ENCODE measurements at places on chromosomes 1 and 21.

- no peaks in the 10 kb centered on the region for H3K36me3 ChIP-seq
- no peak for DNase-seq
- no peak overlapping the region for H3K4me3 ChIP-seq
- no peaks in the 10 kb centered on the region for H3K4me1 ChIP-seq
- H3K27ac ChIP-seq, result no peak overlapping the region
Observed at GRCh38 chr1:25673962-25674806, 57.6 kb downstream of the MAN1C1 start.

- H3K27ac ChIP-seq, result no peak overlapping the region
- H3K27me3 ChIP-seq, result no peaks in the 10 kb centered on the region
- H3K36me3 ChIP-seq, result no peaks in the 10 kb centered on the region
- peaks cover 21% of the 10 kb centered on the region for H3K4me1 ChIP-seq
- no peak for DNase-seq
Observed at GRCh38 chr1:161511018-161511755, 5.9 kb downstream of the FCGR2A start.

GRCh38 chr1:18817795-18818435, 41.5 kb downstream of the TAS1R2 start:
- H3K4me1 ChIP-seq, result no peaks in the 10 kb centered on the region
- peaks cover 8% of the 10 kb centered on the region for H3K27me3 ChIP-seq
- H3K36me3 ChIP-seq, result no peaks in the 10 kb centered on the region

GRCh38 chr1:47209725-47210325, 20.0 kb upstream of the PDZK1IP1 start:
- H3K4me3 ChIP-seq, result no peak overlapping the region
- H3K27ac ChIP-seq, result no peak overlapping the region
- no peaks in the 10 kb centered on the region for H3K36me3 ChIP-seq

DNA sequence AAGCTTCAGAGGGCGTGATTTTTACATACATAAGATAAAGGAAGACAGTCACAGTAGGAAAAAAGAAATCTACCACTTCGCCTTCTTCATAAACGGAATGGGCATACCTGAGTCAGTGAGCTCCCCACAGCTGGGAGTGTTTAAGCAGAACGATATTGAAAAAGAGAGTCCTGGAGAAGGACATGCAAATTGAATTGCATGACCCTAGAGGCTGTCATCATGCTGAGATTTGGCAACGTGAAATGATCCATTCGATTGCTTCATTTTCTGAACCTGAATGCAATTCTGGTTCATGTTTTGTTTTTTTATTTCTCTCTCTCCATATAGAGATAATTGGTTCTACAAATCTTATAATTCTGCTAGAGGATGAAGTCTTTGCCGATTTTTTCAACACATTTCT, 3.7 kb downstream of the RGSL1 start:
- peak; percentile 12 for DNase-seq
- no peak overlapping the region for H3K4me3 ChIP-seq
- H3K36me3 ChIP-seq, result no peaks in the 10 kb centered on the region
- H3K27me3 ChIP-seq, result peaks cover 18% of the 10 kb centered on the region
- H3K4me1 ChIP-seq, result no peaks in the 10 kb centered on the region
- no peak overlapping the region for H3K27ac ChIP-seq

DNA sequence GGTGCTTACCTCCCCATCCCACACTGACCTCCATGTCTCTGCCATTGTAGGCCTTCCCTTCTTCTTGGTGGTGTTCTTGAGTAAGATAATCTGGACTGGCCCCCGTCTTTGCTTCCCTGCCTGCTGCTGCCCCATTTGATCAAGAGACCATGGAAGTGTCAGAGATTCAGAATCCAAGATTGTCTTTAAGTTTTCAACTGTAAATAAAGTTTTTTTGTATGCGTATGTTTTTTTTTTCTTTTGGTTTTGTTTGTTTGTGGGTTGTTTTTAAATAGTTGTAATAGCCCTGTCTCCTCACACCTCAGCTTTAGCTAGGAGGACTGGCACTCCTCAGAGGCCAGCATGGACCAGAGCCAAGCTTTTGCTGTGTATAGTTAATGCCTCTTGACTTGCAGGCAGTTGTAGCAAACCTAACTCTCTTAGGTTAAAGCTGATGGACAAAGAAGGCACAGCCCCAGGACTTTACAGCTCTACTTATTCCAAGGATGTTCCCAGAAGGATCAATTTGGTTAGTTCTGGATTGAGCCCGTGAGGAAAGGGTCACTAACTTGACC, 5.6 kb upstream of the YBX1 start:
- peaks cover 4% of the 10 kb centered on the region for H3K36me3 ChIP-seq
- H3K27ac ChIP-seq, result no peak overlapping the region
- peaks cover 22% of the 10 kb centered on the region for H3K4me1 ChIP-seq
- no peaks in the 10 kb centered on the region for H3K27me3 ChIP-seq
- no peak for DNase-seq

GRCh38 chr1:30403726-30404125, 319.7 kb downstream of the MATN1 start:
- H3K4me1 ChIP-seq, result peaks cover 9% of the 10 kb centered on the region
- H3K36me3 ChIP-seq, result no peaks in the 10 kb centered on the region
- H3K27me3 ChIP-seq, result peaks cover 4% of the 10 kb centered on the region
- no peak overlapping the region for H3K4me3 ChIP-seq
- DNase-seq, result no peak

- DNase-seq, result no peak
- H3K4me1 ChIP-seq, result peaks cover 10% of the 10 kb centered on the region
- H3K36me3 ChIP-seq, result no peaks in the 10 kb centered on the region
- no peak overlapping the region for H3K27ac ChIP-seq
- no peaks in the 10 kb centered on the region for H3K27me3 ChIP-seq
Observed at GRCh38 chr1:168686666-168687065, 42.3 kb downstream of the DPT start.

- H3K27me3 ChIP-seq, result no peaks in the 10 kb centered on the region
- H3K4me1 ChIP-seq, result no peaks in the 10 kb centered on the region
- no peak for DNase-seq
- no peak overlapping the region for H3K4me3 ChIP-seq
- no peaks in the 10 kb centered on the region for H3K36me3 ChIP-seq
Observed at GRCh38 chr21:40531431-40532110, 315.4 kb downstream of the DSCAM start.

GRCh38 chr1:6771441-6771769, 13.8 kb upstream of the CAMTA1 start:
- H3K4me1 ChIP-seq, result peaks cover 23% of the 10 kb centered on the region
- no peak overlapping the region for H3K27ac ChIP-seq
- H3K36me3 ChIP-seq, result no peaks in the 10 kb centered on the region
- no peaks in the 10 kb centered on the region for H3K27me3 ChIP-seq
- DNase-seq, result no peak

DNA sequence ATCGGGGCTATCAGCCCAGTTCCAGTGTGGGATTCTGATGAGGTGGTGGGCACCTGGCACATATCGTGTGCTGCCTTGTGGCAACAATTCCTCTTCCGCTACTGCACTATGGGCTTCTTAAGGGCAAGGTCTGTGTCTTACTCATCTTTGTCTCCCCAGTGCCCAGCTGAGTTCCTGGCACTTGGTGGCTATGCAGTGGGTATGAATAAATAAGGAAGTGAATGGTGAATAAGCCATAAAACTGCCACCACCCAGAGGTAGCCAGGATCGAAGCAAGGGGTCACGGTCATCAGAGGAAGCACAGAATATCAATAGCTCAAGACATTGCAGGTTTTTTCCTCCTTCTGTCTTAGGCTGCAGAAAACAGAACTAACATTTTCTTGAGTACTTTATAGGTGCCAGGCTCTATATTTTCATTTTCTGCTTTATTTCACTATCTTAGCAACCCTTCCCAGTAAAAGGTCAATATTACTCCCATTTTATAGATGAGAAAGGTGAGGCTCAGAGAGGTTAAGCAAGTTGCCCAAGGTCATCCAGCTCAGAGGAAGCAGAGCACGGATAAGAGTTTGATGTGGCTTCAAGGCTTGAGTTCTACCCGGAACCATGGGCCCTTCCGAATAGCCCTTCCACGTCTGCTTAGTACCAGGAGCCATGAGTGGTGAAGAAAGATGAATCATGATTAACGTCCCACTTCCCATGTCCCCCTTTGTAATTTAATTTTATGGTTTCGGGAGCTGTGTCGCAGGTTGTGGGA, 10.2 kb downstream of the C1orf94 start:
- H3K27ac ChIP-seq, result no peak overlapping the region
- H3K4me3 ChIP-seq, result no peak overlapping the region
- H3K4me1 ChIP-seq, result no peaks in the 10 kb centered on the region
- peaks cover 39% of the 10 kb centered on the region for H3K27me3 ChIP-seq

DNA sequence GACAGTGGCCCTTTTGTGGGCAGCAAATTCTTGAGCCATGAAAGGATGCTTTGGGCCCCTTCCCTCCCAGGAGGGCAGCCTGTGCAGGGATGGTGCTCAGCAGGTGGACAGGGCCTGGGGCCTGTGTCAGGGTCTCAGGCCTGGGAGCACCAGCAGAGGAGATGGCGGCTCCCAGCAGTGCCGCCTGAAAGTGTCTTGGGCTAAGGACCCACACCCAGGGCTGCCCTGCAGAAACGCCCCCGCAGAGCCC, 23.9 kb downstream of the FTCD start:
- H3K4me3 ChIP-seq, result no peak overlapping the region
- DNase-seq, result peak; percentile 20
- no peak overlapping the region for H3K27ac ChIP-seq
- H3K36me3 ChIP-seq, result peaks cover 5% of the 10 kb centered on the region
- H3K27me3 ChIP-seq, result no peaks in the 10 kb centered on the region

- peak; percentile 68 for DNase-seq
- peaks cover 4% of the 10 kb centered on the region for H3K4me1 ChIP-seq
- H3K4me3 ChIP-seq, result no peak overlapping the region
- no peaks in the 10 kb centered on the region for H3K36me3 ChIP-seq
- H3K27ac ChIP-seq, result no peak overlapping the region
- peaks cover 7% of the 10 kb centered on the region for H3K27me3 ChIP-seq
Observed at GRCh38 chr1:81304187-81304586, 496.5 kb upstream of the ADGRL2 start.

GRCh38 chr1:85459290-85459689, 5.7 kb downstream of the DDAH1 start:
- peak overlapping the region; percentile 7 for H3K27ac ChIP-seq
- no peak overlapping the region for H3K4me3 ChIP-seq
- no peaks in the 10 kb centered on the region for H3K27me3 ChIP-seq

GRCh38 chr1:50108497-50109059, at the start of gene ELAVL4:
ELAVL4 (plus strand) TSS chr1:50108920; CDS start chr1:50109190, 270 bp downstream.
- no peak within 1 kb of the TSS for H3K27ac ChIP-seq
- no peak within 1 kb of the TSS for H3K4me3 ChIP-seq
- H3K36me3 ChIP-seq, result no peaks in the 10 kb centered on the region
- no peaks in the 10 kb centered on the region for H3K4me1 ChIP-seq

- peaks cover 31% of the 10 kb centered on the region for H3K4me1 ChIP-seq
- H3K27ac ChIP-seq, result peak overlapping the region; percentile 82
- DNase-seq, result peak; percentile 13
- no peaks in the 10 kb centered on the region for H3K36me3 ChIP-seq
- H3K27me3 ChIP-seq, result no peaks in the 10 kb centered on the region
Observed at GRCh38 chr1:197773856-197774255, 1.4 kb downstream of the DENND1B start.

- no peaks in the 10 kb centered on the region for H3K27me3 ChIP-seq
- H3K4me1 ChIP-seq, result no peaks in the 10 kb centered on the region
- no peaks in the 10 kb centered on the region for H3K36me3 ChIP-seq
- no peak overlapping the region for H3K27ac ChIP-seq
Observed at GRCh38 chr1:171670739-171671138, 18.3 kb upstream of the MYOC start.

DNA sequence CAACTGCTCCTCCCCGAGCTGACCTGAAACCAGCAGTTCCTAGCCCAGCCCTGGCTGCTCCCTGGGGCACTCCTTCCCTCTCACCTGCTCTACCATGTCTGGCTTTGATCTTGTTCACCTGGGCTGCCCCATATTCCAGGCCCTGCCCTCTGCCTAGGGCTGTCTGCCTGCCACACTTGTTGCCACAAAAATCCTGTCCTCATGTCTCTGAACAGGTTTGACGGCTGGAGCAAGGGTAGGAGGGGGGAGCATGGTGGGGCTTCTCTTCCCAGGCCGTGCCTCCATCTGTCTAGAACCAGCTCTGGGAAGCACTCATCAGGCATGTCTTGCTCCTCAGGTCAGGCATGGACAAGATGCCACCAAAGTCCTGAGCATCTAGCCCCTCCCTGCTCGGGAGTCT, 44.3 kb upstream of the WNT2B start:
- H3K4me3 ChIP-seq, result no peak overlapping the region
- H3K27me3 ChIP-seq, result no peaks in the 10 kb centered on the region
- H3K27ac ChIP-seq, result no peak overlapping the region
- peaks cover 23% of the 10 kb centered on the region for H3K4me1 ChIP-seq
- no peaks in the 10 kb centered on the region for H3K36me3 ChIP-seq
- DNase-seq, result no peak

DNA sequence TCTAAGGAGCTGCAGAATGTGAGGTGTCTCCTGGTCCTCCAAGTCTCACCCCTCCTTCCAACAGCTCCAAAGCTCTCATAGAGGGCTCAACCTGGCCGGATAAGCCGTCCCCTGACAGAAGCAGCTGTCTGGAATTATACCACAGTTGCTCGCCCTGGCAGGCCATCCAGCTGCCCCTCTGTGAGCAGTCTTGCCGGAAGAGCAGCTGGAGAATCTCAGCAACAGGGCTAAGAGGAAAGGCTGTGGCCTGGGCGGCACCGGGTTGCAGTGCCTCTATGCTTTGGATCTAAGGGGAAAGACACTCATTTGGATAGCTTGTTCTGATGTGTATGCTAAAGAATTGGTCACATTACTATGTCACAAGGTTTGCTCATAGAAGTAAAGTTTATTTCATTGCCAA, 12.4 kb downstream of the TMCC2 start:
- H3K4me3 ChIP-seq, result no peak overlapping the region
- H3K27ac ChIP-seq, result no peak overlapping the region
- H3K27me3 ChIP-seq, result no peaks in the 10 kb centered on the region
- no peaks in the 10 kb centered on the region for H3K36me3 ChIP-seq

DNA sequence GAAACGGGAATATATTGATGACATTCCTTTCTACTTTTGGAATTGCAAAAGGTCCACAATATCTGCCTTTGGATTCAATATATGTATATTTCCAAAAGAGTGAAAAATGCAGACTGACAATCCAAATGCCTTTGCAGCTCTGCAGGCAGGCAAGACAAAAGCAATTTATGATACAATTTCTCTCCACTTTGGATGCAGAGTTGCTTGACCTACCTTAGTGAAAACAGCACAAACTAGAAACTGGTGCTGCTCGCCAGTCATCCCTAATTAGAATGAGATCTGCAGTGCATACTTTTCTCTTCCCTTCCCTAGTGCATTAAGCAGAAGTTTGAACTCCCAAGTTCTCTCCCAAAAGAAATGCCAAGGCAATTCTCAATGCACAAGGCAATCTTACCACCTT, 56.8 kb downstream of the KIAA0319L start:
- no peak overlapping the region for H3K4me3 ChIP-seq
- H3K27ac ChIP-seq, result no peak overlapping the region
- H3K36me3 ChIP-seq, result no peaks in the 10 kb centered on the region
- no peaks in the 10 kb centered on the region for H3K27me3 ChIP-seq
- DNase-seq, result no peak

DNA sequence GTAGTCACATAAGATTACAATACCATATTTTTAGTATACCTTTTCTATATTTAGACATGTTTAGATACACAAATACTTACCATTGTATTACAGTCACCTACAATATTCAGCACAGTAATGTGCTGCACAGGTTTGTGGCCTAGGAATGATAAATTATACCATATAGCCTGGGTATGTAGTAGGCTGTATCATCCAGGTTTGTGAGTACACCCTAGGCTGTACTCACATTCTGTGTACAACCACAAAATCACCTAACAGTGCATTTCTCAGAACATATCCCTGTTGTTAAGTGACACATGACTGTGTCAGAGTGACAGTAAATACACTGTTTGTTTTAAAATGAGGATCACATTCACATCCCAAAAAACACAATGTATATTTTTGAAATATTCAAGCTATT, 11.2 kb downstream of the KRTAP21-3 start:
- no peak for DNase-seq
- no peaks in the 10 kb centered on the region for H3K4me1 ChIP-seq
- no peak overlapping the region for H3K27ac ChIP-seq
- no peaks in the 10 kb centered on the region for H3K36me3 ChIP-seq

- H3K36me3 ChIP-seq, result no peaks in the 10 kb centered on the region
- H3K27me3 ChIP-seq, result no peaks in the 10 kb centered on the region
- H3K4me3 ChIP-seq, result no peak overlapping the region
- H3K4me1 ChIP-seq, result peaks cover 25% of the 10 kb centered on the region
- DNase-seq, result peak; percentile 68
Observed at GRCh38 chr1:23393706-23394105, 24.1 kb upstream of the ZNF436 start.

Data from GM23248 (cell line).